ENCODE measurements at places on chromosomes 2 and 18.

DNA sequence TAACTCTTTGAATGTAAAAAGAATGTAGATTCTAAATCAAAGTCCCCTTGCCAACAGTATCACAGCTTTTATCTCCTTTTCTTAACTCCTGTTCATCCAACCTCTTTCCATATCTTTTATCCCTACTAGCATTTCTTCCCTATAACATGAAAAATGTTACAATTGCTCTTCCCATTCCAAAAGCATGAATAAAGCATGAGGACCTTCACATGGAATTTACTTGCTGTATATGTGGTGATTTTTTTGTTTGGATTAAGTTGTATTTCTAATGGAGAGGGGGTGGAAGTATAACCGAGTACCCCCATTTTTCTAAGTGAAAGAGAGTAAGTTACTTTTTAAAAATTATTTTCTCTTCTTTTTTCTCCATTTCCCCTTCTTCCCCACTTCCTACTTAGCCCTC lies 94.9 kb upstream of the RBBP8 start:
- no peak for DNase-seq

GRCh38 chr2:2173633-2174032 lies 157.4 kb downstream of the MYT1L start:
- no peak for DNase-seq

DNA sequence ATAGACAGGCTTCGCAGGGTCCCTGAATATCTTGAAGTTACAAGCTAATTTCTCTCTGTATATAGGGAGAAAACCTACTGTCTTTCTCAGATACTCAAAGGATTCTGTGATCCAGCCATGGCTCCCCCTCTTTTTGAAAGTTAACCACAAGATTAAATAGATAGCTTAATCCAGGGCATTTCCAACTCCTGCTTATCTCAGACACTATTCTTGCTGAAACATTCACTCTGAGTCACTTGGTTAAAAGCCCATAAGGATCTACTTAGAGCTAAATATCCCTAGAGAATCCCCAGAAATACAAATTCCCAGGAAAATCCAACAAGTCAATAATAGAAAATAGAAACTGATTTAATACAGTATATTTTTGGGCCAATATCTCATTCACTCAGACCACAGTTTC lies 179.1 kb upstream of the LYPD1 start:
- DNase-seq = no peak

GRCh38 chr18:33074125-33074524 lies 301.3 kb upstream of the KLHL14 start:
- no peak for DNase-seq

DNA sequence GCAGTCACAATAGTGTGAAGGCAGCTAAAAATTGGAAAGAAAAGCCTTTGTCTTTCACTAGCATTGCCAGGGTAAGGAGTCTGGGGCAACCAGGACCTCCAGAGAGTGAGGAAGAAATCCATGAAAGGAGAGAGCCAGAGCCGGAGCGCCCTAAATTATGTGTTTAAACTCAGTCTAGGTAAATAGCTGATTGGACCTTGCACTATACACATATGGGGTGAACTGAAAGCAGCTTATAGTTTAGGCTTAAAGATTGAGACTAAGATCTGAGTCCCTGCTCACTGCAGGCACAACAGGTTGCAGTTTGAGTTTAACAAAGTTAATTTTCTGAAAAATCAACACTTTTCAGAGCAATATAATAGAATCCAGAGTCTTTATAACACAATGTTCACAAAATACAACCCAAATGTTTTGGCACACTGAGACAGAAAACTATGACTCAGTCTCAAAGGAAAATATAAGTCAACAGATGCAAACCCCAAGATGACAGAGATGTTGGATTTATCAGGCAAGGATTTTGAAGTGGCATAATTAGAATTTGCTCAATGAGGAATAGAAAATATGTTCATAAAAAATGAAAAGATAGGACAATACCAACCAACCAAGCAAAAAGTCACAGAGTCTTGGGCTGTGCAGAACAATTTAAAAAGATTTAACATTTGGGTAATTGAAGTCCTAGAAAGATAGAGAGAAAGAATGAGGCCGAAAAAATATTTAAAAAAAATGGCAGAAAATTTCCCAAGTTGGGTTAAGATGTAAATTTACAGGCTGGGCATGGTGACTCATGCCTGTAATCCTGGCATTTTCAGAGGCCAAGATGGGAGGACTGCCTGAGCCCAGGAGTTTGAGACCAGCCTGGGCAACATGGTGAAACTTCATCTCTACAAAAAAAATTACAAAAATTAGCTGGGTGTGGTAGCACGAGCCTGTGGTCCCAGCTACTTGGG lies 39.6 kb downstream of the DOK1 start:
- no peak for DNase-seq

DNA sequence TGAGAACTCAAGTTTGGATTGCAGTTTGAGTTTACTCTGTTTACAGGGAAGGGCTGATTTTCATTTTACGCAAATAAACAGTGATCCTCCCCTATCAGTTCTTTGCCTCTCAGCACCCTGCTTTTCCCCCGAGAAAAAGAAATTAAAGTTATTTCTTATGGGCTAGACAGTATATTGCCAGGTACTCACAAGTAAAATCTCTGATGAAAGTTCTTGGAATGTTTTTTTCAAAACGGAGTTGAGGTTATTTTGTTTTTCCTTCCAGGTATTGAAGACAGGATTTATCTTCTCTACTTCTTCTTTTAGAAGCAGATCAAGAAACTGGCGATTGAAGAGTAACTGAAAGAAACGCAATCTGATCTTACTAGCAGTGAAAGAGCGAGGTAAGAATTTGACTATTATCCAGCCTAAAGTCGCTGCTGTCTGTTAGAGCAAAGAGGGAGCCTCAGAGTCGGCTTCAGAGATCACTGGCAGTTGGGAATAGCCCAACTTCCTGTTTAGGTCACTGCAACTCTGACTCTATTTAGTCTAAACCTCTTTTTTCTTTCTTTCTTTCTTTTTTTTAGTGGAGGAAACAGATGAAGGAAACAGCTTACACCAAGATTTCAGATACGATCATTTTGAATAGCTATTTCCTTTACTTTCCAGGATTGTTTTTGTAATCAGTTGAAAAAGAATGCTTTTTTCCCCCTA lies at the start of gene TFPI:
Gene TFPI (minus strand): TSS at position 425 of the 693 bp plus-strand sequence. CDS start 50,667 bp downstream, outside the sequence.
- DNase-seq = no peak

DNA sequence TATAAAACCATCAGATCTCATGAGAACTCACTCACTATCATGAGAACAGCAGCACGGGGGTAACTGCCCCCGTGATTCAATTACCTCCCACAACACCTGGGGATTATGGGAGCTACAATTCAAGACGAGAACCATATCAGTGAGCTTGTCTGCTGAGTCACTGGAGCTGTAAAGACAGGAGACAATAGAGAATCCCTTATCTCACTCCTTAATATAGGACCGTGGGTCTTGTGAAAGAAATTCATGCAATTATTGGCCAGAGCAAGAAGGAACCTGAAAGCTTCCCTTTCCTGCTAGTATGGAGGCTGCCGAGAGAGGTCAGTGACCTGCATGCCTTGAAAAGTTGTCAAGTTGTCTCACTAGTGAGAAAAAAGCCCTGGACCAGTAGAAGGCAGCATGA lies 9.5 kb upstream of the TNFAIP6 start:
- no peak for DNase-seq

DNA sequence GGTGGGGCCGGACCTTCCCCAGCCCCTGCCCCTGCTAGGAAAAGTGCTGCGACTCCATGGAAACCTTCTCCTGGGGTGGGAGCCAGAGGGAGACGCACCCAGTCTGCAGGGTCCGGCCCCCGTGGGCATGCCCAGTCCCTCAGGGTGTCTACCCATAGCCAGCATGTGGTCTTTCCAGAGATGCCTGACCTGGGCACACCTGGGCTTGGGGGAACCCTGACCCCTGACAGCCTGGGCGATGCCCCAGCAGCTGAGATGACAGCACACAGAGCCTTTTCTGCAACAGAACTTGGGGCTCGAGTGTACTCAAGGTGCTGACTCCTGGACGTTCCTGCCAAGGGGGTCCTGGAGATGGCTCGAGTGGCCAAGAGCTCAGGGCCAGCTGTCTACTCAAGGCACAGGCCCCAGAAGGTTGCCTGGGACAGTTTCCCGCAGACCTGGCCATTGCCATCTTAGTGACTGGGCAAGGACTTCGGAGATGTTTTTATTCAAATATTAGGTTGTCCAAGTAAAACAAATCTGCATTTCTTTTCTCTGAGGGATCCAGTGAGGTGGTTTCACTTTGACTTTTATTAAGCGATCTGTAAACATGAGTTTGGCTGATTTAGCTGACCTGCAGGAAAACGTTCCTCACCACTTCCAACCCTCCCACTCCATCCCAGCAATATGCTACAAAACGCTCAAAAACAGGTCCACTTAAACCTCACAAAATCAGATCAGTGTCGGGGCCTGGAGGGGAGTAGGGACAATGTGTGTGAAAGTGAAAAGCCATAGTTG lies 228.0 kb downstream of the EIPR1 start:
- no peak for DNase-seq

GRCh38 chr18:79914614-79915160 lies 36.8 kb downstream of the SLC66A2 start:
- DNase-seq = no peak

- no peak for DNase-seq
Measured at GRCh38 chr18:76388261-76388660, 106.8 kb downstream of the ZNF516 start.

- no peak for DNase-seq
Measured at GRCh38 chr18:58284699-58285448, 240.8 kb downstream of the NEDD4L start.

DNA sequence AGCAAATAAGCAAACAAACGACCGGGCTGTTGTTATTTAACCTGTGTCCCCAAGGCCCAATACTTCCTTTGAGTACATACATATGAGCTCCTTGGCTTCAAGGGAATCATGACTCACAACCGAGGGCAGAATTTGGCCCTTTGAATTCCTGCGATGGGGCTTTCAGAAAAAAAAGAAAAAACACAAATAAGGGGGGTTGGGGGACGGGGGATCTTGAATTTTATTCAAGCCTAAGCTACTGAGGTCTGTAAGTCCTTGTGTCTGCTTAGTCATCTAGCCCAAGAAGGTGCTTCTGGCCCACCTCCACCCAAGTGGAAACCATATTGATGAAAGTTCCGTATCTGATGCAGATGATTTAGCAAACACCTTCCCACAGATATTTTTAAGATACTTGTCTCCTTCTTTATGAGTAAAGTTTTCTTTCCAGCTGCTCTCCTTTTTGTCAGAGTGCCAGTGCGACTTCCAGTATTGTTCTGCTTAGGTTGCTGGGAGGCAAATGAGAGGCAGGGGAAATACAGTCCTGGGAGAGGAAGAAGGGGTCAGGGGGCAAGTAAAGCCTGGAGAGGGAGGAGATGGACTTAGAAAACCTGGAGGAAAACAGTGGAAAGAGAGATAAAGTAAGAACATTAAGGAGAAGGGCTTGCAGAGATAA lies 169.6 kb downstream of the ZEB2 start:
- no peak for DNase-seq

DNA sequence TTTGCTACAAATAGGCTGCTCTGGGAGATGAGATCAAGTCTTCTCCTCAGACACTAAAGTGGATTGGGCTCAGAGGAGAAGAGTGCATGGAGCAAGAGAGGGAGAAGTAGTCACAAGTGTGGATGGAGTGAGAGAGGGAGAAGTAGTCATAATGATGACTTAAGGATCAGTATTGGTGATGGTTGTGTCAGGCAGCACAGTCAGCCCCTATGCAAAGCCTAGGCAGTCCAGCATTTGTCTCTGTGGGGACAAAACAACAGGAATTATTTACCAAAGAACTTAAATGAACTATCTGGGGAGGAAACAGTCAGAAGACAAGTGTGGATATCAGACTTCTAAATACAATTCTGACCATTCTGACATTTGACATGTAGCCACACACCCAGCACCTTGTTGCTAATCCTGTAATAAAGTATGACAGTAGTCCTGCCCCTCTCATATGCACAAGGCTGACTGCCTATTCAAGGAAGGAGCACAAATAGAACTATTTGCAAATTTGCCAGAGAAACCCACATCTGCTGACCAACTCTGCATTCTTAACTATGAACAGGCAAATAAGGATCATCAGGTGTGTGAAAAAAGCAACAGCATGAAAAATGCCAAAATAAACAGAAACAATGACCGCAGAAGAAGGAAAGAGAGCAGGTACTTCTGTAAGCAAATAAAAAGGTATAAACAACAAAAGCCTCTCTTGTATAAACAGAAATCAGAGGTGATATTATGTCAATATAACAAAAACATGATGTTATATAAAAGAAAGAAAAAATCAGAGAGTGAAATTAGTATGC lies 1597.9 kb upstream of the ACVR2A start:
- no peak for DNase-seq

DNA sequence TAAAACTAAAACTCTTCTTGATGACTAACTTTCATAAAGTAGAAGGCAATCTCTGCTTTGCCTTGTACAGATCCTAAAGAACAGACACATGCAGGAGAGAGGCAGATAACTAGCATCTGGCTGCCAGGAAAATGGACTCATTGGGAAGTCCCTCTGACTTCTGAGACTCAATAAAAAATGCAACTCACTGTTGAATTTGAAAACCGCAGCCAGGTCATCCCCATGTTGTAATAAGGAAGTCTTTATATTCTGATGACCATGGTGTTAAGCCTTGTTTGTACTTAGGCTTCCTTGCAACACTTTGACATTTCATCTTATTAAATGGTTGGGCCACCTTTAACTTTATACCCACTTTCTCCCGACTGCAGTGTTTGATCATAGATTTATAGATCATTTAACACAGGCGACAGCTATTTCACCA lies 375.1 kb upstream of the KCNH7 start:
- no peak for DNase-seq

DNA sequence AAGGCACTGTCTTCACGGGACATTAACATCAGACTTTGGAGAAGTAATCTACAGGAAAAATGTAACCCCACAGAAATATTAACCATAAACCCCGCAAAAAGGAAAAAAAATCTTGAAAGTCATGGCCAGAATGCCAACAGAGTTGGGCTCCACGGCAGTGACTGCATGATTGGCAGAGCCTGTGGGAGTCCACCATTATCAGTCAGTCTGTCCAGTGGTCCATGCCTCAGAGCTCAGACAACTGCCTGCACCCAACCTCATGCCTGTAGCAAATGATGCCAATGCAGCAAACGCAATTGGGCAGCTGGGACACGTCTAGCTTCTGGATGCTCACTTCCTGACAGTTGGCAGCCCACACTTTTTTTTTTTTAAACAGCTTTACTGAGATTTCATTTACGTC lies 5.1 kb upstream of the PPIG start:
- no peak for DNase-seq

DNA sequence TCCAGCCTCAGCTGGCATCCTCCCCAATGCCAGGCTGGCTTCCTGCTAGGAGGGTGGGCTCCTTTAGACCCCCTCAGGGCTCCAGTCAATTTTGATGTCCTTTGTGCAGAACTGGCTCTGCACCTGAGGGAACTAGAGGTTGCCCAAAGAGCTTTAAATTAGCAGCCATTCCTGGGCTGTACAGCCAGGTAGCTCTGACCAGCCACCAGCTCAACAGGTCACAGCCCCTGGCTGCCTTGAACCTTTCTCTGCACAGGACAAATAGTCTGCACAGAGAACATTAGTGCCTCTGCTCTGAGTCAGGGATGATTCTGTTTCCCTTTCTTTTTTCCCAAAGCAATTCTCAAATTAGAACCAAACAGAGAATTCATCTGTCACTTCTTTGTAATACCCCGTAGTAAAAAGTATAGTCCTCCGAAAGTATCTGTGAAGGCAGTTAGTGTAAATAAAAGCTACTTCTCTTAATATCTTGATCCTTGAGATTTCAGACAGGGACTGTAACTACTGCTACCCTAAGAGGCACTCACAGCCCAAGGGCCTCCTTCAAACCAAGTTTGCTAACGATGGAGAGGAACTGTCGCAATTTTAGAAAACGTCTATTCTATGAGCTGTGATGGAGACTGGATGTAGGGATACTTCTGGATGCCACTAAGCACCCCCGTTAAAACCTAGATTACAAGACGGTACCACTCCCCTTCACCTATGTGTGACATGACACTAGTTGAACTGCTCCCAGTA lies 3.0 kb downstream of the TTC32 start:
- no peak for DNase-seq
